ENCODE measurements at places on chromosomes 6 and 20.

- DNase-seq: no peak
Measured at GRCh38 chr6:2557181-2557720, 193.5 kb downstream of the MYLK4 start.

DNA sequence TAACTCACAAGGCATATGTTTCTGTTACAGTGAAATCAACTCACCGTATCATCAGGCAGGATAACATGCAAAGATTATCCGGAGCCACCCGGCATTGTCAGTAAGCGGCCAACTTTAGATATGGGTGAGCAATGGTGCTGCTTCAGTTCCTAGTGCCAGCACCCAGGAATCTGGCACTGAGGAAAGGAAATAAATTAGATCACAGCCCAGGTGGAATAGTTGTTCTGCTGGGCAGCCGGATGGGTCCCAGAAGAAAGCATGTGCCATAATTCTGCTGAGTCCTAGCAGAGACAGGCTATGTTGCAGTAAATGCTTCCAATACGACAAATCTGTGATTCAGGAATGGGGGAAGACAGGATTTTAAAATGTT, 183.6 kb upstream of the SPTLC3 start:
- DNase-seq: no peak

GRCh38 chr6:132188556-132189264, 212.6 kb downstream of the MOXD1 start:
- DNase-seq: no peak

GRCh38 chr20:33267701-33268100, 15.3 kb upstream of the BPIFB1 start:
- no peak for DNase-seq

DNA sequence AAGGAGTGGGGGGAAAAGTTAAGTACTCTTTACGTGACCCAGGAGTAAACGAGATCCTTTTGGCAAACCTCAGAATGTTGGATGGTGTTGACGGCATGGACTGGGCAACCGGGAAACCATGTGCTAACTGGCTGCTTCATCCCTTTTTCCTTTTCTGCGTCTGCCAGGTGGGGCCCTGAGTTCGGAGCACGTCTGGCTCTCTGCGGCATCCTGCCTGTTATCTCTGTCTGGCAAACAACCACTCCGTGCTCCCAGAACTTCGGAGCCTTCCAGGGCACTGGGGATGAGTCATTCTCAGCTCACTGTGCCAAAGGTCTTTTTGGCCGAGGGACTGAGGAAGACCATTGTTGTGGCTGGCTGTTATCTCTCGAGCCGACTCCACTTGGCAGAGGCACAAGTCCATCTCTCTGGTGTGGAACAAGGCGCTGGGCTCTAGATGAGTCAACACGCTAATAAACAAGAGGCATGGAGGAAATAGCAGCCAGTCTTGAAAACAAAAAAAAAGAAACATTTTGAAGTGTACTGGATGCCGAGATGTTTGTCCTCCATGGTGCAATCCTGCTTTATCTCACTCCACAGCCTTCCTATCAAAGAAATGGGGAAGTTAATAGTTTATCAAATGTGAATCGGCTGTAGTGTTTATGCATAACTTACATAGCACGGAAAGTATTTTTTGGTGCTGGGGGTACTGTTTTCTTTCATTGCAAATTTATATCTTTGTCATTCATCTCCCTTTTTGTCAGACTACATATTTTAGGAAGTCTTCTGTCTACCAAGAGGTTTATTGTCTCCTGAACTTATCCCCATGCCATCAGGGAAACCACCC, 64.6 kb upstream of the TXNDC5 start:
- no peak for DNase-seq

DNA sequence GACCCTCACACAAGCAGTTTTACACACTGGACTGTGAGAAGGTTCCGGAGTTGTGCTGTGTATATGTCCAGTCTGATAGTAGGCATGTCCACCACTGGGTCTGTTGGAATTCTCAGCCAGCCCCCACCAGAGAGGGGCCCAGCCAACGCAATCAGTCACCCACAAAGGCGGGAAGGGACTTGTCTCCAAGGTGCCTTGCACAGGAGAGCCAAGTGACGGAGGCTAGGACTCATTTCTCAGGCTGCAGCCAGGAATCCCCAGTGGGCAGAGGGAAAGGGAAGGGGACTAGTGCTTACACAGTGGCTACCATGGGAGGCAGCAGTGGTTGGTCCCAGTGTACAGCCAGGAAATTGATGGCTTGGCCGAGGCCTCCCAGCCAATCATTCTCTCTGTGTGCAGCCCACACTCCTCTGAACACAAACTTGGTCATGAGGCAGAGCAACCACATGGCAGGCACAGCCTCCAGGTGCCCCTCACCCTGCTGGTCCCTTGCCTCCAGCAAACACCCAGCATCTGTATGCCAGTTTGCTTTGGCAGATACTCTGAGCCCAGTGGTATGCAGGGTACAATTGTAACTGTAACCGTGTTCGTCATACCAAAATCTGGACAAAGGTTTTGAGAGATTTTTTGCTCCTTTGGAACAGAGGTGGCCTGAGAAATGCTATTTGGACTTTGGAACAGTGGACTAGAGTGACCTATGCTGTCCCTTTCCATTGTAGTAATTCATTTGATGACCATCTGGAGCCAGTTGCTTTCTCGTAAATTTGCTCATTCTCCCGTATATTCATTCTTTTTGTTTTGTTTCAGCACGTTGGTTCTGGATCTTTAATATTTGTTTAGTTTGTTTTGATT, 72.9 kb upstream of the MYL9 start:
- no peak for DNase-seq

DNA sequence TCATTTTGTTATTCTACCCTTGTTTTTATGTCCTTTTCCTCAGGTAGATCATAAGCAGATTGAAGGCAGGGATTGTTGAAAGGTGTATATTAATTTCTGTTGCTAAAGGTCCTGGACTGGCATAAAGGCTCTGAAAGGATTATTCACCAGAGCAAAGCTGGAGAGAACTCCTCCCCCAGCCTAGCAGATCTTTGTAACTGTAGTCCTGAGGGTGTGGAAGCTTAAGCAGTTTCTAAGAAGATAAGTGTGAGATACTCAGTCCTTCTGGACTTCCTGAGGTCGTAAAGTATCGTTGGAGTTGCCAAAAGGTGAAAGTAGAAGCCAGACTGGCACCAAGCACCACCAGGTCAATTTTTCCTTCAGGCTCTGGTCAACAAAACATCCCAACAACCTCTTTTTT, 24.2 kb downstream of the CGA start:
- DNase-seq: no peak
